Endothelial cell (in vitro differentiated cells): ENCODE measurements at places on chromosomes 7 and 10. TPM values are rescaled to one million over a fixed set of nuclear protein-coding genes. Genes with fewer than 3 reads are reported as not detected.

GRCh38 chr10:49679480-49679893, at the start of gene C10orf53:
C10orf53 (plus strand) TSS chr10:49679651; CDS start chr10:49679698, 47 bp downstream.
- H3K27ac ChIP-seq: no peak within 1 kb of the TSS
- peak; percentile 84 for DNase-seq
- no peaks in the 10 kb centered on the region for H3K36me3 ChIP-seq
- H3K4me3 ChIP-seq: peak within 1 kb of the TSS; percentile 61

DNA sequence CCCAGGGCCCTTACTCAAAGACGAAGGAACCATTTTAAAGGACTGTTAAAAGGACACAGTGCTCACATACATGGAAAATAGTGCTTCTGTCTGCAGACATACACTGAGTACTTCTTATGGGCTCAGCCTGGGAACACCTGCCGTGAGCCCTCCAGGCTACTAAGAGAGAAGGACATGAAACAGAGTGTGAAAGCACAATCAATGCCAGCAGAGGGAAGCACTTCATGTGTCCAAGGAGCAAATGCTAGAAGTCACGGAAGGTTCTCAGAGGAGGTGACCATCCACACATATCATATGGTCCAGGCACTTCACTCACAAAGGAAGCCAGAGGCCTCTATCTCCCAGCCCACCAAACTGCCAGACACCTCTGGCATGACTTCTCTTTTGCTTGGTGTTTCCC, 15.5 kb downstream of the ELMO1 start:
- H3K27ac ChIP-seq: no peak overlapping the region
- H3K27me3 ChIP-seq: no peaks in the 10 kb centered on the region
- H3K4me1 ChIP-seq: peaks cover 27% of the 10 kb centered on the region
- peaks cover 7% of the 10 kb centered on the region for H3K36me3 ChIP-seq
- no peak overlapping the region for H3K4me3 ChIP-seq

BMPER gene
- 2.5 TPM for total RNA-seq

- peaks cover 37% of the 10 kb centered on the region for H3K4me1 ChIP-seq
- H3K27me3 ChIP-seq: peaks cover 3% of the 10 kb centered on the region
- H3K4me3 ChIP-seq: no peak overlapping the region
- no peaks in the 10 kb centered on the region for H3K36me3 ChIP-seq
Observed at GRCh38 chr10:100766693-100767421, 21.5 kb downstream of the PAX2 start.

- peaks cover 3% of the 10 kb centered on the region for H3K36me3 ChIP-seq
- no peak overlapping the region for H3K27ac ChIP-seq
- DNase-seq: no peak
- H3K4me1 ChIP-seq: peaks cover 3% of the 10 kb centered on the region
- H3K4me3 ChIP-seq: no peak overlapping the region
Observed at GRCh38 chr10:786633-787474, 97.4 kb upstream of the DIP2C start.
